ENCODE measurements at places on chromosomes 1 and 21.

DNA sequence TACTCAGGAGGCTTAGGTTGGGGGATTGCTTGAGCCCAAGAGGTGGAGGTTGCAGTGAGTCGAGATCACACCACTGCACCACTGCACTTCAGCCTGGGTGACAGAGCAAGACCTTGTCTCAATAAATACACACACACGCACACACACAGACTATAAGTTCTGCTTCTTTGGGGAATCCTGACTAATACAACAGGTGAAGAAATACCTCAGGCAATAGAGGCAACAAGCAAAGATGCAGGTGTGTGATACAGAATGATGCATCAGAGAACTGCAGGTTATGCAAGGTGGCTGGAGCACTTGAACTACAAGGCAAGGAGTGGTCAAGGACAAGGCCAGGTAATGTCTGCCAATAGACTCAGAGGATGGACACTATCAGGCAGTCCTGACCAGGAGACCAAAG lies 117.6 kb upstream of the ZNF678 start:
- no peak for DNase-seq

- no peak for DNase-seq
Measured at GRCh38 chr1:164914208-164914607, 355.2 kb downstream of the PBX1 start.

- DNase-seq = no peak
Measured at GRCh38 chr1:26404641-26405040, 6.0 kb upstream of the LIN28A start.

- no peak for DNase-seq
Measured at GRCh38 chr1:70586046-70586445, 175.0 kb downstream of the CTH start.

GRCh38 chr1:236451796-236452373 lies 57.8 kb downstream of the EDARADD start:
- DNase-seq = no peak

- DNase-seq = no peak
Measured at GRCh38 chr21:45478115-45478801, 64.0 kb downstream of the SLC19A1 start.

DNA sequence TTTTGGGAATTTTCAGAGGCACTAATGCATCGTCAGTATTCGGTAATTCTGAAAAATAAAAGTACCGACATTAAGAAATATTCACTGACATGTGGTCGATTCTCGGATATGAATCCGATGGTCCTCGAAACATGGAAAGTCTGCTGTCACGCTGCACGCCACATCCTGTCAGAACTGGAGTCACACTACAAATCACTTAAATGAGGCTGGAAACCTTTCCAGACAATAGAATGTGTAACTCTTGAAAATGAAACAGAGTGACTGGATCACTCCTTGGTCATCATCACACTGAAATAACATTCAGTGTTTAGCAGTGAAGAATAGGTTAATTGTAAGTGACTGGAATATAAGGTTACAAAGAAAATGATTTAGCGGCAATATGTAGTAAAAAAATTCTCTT lies 620.1 kb upstream of the ADAMTS5 start:
- DNase-seq = no peak

- DNase-seq = no peak
Measured at GRCh38 chr21:35652872-35653271, 407.5 kb downstream of the SETD4 start.

- no peak for DNase-seq
Measured at GRCh38 chr21:44785620-44786335, 15.8 kb downstream of the UBE2G2 start.

DNA sequence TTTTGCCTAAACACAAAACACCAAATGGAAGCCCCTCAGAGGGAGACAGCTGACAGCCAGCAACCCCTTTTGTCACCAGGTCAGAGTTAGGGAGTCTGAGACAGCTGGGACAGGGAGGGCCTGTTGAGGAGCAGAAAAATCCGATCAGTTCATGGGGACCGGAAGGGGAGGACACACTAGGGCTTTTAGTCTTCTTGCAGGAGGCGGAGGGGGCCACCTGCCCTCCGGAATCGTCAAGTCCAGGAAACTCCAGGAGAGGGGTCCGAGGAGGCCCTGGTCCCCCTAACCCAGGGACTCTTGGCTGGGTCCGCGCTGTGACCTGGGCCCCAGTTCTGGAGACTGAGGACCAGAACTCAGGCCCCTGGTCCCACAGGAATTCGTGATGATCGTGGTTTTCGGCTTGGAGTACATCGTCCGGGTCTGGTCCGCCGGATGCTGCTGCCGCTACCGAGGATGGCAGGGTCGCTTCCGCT lies 34.2 kb downstream of the KCNQ4 start:
- no peak for DNase-seq

GRCh38 chr1:205137901-205138300 lies 16.1 kb upstream of the RBBP5 start:
- no peak for DNase-seq

DNA sequence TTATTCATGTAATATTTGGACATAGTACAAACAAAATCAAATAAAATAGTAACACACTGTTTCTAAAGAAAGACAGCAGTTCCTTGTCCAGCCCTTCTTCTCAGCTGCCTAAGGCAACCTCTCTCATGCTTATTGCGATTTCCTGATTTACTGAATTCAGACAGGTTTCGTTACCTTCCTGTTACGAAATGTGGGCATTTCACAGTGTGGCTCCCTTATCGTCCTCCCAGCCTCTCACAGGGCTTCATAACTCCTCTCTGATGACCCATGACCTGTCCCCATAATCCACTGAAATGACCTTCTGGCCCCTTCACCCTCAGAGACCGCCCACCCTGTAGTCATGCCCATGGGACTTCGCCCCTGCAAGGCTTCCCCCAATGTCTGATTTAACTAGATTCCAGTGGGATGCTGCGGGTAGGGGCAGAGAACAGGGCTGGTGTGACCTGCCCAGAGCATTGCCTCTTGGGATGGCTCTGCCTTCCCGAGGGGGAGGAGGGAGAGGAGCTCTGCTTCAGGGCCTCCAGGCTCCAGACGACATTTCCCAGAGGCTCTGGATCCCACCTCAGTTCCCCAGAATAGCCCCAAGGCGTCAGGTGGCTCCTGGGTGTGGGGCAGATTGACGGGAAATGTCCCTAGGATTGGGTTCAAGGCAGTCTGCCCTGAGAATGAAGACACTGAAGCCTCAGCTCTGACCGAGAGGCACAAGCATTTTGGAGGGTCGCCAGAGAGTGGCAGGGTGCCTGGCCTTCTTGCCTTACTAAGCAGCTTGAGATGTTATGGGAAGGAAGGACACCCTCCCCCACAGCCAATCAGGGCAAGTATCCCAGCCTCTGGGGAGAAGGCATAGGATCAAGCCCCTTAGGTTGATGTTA lies 20.6 kb downstream of the PADI2 start:
- DNase-seq = no peak

DNA sequence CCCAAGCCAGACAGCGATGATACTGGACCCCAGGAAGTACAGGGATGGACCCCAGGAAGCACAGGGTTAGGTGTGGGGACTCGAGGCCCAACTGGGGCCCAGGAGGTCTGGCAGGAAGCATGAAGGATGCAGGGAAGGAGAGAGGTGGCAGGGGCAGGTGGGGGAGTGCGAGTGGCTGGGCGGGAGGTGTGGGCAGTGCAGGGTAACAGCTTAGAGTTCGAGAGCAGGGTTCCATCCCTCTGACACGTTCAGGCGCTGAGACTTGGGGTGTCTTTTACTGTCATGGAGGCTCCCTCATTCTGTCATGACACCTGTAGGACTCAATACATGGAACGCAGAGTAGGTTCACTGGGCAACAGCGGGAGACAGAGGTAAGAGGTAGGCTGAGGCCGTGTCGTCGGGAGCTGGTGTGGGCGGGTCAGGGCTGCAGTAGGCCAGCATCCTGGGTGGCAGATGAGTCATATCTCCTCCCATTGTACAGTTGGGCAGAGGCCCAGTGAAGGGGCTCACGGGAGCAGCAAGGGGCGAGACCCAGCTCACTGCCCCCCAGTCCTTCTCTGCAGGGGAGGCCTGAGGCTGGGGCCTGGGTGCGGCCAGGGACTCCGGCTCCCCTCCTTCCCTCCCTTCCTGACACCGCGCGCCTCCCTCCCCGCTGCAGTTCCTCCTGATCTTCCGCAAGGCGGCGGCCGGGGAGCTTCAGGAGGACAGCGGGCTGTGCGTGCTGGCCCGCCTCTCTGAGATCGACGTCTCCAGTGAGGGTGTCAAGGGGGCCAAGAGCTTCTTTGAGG lies 11.6 kb upstream of the CTRC start:
- DNase-seq = no peak

- no peak for DNase-seq
Measured at GRCh38 chr1:22289307-22289995, 146.6 kb upstream of the WNT4 start.

DNA sequence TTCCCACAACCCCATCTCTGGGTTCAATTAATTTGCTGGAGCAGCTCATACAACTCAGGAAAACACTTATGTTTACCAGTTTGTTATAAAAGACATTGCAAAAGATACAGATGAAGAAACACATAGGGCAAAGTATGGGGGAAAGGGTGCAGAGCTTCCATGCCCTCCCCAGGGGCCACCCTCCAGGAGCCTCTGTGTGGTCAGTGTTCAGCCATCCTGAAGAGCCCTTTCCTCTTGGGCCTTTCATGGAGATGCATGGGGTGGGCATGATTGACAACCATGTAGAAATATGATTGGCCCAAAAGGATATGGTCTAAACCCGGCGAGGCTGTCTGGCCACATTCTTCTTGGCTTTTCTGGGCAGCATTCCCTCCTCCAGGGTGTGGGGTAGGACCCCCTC lies 56.8 kb upstream of the PDE9A start:
- no peak for DNase-seq

DNA sequence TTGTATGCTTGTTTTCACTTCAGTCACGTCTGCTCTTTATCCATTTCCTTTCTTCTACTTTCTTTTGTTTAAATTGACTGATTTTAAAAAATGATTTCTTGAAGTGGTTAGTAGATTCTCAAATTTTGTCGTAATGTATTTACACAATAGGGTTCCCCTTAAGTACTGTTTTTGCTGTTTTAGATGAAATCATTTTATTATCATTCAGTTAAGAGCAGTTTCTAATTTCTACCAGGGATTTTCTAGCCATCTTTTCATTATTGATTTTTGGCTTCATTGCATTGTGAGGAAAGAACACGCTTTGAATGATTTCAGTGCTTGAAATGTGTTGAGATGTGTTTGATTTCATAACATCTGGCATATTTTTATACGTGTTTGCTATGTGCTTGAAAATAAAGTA lies 27.0 kb downstream of the ST6GALNAC3 start:
- DNase-seq = no peak

- no peak for DNase-seq
Measured at GRCh38 chr1:94623560-94624148, 82.1 kb upstream of the F3 start.

DNA sequence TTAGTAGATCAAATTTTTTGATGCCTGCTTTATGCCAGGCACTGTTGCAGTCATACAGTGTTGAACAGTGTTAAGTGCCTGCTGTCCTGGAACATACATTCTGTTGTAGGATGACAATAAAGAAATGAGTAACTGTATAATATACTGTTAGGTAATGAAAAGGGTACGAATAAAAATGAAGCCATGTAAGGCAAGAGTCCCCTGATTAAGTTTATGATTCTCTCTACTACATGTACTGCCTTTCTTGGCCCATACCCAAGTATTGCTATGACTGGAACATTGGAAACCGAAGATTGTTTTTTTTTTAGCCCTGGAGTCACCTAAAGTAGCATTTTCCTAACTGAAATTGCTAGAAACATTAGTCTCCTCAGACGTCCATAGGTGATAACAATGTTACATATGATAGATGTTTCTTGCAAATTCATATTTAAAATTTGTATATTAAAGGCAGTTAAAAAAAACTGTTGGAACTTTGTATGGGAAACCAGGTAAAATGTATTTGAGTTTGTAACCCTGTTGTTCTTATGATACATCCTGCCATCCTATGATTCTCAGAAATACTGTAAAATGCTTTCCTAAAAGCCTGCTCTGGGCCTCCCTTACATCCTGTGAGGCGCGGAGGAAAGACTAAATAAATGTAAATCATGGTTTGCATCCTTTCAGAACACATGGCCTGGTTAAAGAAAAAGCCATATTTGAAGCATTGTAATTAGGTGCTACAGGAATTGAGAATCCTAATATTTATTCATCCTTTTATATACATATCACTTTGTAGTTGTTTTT lies 5.8 kb downstream of the ATP5PB start:
- no peak for DNase-seq

DNA sequence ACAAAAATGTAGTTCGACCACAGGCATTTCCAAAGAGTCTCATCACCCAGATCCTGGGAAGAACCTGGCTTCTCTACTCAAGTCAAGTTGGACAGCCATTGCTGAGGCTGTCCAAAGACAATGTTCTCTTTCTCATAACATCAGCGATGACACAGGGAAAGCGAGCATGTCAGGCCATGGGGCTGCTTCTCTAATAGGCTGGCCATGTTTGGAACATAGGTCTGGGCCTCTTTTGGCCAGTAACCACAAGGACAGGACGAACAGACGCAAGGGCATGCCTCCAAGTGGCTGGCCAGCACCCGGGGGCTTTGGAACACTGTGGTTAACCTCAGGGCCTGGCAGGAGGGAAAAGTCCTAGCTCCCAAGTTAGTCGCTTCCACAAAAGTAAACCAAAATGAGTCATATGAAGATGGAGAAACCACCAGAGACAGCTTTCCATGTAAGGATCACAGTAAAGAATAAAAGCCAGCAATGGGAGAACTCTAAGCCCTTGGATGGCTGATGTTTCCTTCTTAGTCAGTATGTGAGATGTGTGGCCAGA lies 80.6 kb upstream of the SLC44A3 start:
- no peak for DNase-seq

DNA sequence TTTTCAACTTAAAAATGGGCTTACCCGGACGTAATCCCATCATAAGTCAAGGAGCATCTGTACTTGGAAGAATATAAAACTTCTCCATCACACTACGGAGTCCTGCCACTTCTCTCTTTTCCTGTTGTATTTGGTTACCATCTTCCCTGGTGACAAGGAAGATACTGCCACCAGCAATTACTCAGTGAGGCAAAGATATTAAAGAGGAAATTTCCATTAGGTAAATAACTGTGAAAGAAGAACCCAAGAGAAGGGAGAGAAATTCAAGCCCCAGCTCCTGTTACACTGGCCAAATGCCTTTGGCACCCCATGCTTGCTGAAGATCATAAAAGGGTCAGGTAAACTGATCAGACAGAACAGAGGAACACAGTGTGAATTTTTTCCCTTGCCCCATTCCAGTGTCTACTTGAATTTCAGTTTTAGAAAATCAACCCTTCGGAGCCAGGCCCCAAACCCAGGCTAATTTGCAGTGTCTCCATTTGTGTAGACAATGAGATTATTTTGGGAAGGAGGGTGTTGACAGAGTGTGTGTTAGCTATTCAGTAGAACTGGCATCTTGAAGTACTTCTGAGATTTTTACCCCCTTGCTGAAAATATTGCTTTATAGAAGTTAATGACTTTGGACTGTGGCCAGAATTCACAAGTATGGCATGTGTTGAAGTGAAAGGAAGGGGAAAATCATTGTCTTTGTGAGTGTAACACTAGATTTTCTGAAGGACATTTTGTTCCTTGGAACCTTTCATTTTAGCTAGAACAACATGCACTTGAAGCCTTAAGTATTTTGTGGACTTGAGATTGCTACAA lies 167.1 kb downstream of the DHRS3 start:
- no peak for DNase-seq

GRCh38 chr1:844472-845026 lies 79.2 kb upstream of the SAMD11 start:
- DNase-seq = no peak

Data from amniotic stem cell (primary cell).